ENCODE measurements at places on chromosomes 3 and 15.

GRCh38 chr15:50318697-50319096 is 36.3 kb downstream of the GABPB1 start:
- no peak for DNase-seq

- no peak for DNase-seq
These were observed 28.4 kb upstream of the ADAMTS9 start for GRCh38 chr3:64716110-64716710.

DNA sequence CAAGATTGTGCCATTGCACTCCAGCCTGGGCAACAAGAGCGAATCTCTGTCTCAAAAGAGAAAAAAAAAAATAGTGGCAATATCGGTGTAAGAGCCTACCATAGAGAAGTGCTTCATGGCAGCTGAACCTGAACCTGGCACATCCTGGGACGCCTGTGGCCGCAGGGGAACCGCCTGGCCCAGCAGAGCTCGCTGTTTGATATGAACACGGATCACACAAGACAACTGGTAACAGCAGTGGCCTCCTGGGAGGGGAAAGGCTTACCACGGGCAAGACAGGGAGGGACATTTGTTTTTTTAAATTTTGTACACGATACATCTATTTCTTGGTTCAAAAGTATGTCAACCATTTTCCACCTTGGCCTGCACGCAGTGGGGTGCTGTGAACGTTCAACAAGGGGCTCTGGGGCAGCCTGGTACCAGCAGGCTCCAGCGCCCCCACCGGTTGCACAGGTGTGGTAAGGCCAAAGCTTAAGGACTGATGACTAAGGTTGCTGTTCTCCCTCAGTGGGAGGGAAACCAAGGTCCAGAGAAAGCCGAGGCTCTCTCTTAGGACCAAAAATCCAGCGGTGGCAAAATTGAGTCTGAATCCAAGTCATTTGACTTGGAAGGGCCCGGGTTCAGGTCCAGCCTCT is 21.7 kb upstream of the EPHB3 start:
- DNase-seq = no peak

GRCh38 chr3:78830470-78830869 is 937.3 kb downstream of the ROBO1 start:
- DNase-seq = no peak

- no peak for DNase-seq
These were observed 137.2 kb upstream of the ICE2 start for GRCh38 chr15:60616147-60616546.

GRCh38 chr15:60464836-60465630 is 13.9 kb downstream of the ICE2 start:
- DNase-seq = no peak

DNA sequence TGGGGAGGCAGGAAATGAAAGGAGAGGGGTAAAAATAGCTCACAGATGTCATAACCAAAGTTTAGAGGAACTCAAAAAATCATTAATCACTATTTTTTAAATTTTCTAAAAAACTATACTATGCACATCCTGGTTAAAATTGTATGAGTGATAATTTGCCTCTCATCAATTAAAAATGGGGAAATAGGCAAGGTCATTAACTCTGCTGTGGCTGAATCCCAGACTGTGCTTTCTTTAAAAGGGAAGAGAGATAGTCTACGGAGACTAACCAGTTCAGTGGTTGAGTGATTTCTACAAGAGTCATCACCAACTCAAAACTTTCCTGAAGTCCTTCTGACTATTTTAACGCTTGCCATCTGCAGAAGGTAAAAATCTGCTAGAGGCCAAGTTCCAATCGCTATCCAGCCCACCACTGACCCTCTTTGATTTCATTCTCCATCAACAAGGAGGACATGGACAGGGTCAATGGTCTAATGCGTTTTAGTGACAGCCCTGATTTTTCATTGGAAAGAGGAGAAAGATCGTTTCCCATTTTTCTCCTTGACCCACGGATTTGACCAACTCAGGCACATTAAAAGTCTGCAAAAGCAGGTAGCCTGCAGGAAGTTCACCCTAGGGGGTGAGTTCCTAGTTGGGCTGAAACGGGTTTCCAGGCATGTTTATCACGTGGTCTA is 850 bp downstream of the SUCLG2 start:
- no peak for DNase-seq

- no peak for DNase-seq
These were observed 22.1 kb downstream of the KLHL25 start for GRCh38 chr15:85772668-85773067.

DNA sequence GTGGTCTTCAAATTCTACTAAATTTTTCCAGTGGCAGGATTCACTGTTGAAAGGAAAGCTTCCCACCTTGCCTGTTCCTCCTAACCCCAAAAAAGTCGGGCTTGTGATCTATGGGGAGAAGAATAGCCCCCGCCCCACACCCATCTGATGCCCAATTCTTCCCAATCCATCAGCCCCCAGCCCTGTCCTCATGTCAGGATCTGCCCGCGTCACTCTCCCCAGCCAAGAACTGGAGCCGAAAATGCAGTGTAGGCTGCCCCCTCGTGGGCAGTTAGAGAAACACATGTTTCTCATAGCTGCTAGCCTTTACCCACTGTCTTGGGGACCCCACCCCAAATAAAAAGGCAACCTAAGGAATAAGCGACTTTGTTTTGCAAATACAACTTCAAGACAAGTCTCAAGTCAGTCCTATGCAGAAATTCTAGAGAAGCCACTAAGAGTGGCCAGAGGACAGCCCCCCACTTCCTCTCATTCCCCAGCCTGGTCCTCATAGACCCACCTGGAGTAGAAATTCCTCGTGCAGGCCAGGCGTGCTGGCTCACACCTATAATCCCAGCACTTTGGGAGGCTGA is 13.0 kb upstream of the CSK start:
- peak; percentile 81 for DNase-seq

GRCh38 chr3:135440233-135440632 is 525.3 kb upstream of the PPP2R3A start:
- DNase-seq = no peak

- no peak for DNase-seq
These were observed 43.0 kb upstream of the TLE3 start for GRCh38 chr15:70140543-70141375.

GRCh38 chr3:98901119-98901391 is 440 bp downstream of the DCBLD2 start:
- peak; percentile 80 for DNase-seq

DNA sequence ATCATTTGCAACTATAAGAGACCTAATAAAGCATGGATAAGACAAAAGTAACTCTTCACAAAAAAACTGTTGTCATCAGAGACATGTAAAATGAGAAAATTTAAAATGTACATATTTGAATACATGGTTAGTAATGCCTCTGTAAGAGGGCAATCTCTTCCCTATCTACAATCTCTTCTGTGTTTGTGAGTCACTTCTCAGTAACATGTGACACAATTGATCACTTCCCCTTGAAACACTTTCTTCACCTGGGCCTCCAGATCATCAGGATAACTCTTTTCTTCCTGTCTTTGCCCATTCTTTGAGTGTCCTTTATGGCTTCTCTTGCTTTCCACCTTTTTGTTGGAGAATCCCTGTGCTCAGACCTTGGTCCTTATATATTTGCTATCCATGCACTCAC is 50.4 kb downstream of the TFDP2 start:
- no peak for DNase-seq

DNA sequence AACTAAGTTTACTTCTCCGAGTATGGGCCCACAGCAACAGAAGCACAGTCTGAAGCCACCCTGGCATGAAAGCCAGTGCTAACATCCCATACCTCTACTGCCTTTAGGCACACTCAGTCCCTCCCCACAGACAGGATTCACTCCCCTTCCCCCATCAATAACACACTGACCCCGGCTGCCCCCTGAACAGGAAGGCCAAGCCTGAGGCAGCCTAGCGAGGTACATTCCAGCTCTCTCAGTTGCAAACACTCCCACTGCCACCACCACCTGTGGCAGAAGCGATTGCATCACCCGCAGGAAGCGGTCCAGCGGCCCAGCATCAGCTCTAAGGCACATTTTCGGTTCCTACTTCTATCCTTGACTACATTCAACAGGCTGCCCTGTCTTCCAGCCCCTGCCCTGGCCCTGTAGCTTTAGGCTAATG is 7.0 kb upstream of the BMF start:
- DNase-seq = no peak

GRCh38 chr3:37944391-37944842 is 46.2 kb upstream of the VILL start:
- DNase-seq = no peak

DNA sequence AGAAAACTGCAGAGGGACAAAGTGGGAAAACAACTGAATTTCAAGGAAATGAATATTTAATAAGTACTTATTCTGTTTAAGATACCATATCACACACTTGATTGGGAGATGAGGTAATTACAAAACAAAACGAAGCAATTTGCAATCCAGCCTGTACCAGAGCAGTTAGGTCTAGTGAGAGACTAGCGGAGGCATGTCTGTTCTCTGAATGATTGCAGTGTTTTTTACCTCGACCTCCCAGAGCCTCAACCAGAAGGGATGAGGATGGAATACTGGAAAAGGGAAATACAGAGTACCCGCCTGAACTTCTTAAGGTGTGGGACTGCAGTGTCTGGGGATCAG is 59.5 kb downstream of the PIK3CB start:
- no peak for DNase-seq

DNA sequence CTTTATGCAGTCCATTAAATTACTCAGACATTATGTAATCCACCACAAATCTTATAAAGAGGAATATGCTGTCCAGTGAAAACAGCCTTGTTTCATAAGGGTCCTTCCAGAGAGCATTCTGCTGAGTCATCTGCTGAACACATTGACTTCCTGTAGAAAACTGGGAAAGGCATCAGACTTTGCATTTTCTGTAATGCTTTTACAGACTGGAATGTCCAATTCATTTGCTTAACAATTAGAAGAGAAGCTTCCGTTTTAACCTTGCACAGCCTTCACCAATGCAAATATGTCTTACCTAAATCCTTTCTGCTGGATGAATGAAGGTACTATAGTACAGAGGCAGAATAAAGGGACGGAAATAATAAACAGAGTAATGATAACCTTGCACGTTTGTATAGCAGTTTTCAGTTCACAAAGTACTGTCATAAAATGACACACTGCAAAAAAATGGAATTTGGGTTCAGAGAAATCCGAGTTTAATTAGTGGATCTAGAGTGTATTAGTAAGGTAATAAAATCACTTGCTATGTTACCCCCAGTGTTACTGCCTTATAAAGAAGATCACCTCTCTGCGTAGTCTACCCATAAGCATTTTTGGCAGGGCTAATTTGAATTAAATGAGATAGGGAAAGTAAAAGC is 301.5 kb downstream of the PYDC2 start:
- peak; percentile 31 for DNase-seq

- DNase-seq = no peak
These were observed 48.1 kb downstream of the STAC start for GRCh38 chr3:36428445-36428844.

DNA sequence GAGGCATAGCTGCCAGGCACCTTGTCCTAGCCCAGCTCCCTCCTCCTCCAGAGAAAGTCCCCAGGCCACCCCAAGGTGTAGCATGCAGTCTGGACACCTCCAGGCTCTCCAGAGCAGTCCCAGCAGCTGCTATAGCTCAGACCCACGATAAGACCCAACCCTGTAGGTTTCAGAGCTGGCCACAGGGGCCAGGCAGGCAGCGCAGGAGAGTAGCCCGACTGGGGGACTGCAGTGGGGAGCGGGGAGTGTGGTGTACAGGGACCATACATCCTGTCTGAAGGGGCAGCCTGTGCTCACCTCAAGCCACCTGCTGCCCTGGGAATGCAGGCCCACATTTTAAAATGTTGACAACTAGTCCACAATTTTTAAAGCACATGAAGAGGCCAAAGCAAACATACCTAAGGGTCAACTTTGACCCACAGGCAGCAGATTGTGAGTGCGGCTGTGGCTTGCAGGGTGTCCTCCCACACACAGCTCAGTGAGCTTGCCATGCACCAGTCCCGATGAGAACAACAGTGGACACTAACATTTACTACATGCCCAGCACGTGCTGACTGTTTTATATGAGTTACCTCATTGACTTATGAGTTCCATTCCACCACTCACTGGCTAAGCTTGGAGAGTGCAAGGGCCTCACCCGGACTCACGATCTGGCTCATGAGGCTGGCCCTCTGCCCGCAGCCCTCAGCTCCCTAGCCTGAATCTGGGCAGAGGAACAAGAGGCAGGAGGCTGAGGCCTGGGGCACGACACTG is 81.4 kb downstream of the DNAJB8 start:
- DNase-seq = no peak

DNA sequence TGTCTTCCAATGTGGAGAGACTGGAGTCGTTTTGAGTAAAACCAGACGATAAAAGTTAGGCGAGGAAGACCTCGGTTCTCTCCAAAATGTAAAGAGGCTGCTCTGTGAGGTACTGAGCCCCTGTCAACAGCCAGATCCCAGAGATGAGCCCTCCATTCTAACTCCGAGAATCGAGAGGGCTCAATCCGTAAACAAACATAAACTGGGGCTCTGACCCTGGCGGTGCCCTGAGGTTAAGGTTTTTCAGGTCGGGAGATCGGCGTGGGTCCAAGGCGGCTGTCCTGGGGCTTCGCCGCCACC is 417 bp downstream of the TBCCD1 start:
- DNase-seq = peak; percentile 49

- DNase-seq = peak; percentile 58
These were observed 1.1 kb downstream of the STAC start for GRCh38 chr3:36381311-36381956.

DNA sequence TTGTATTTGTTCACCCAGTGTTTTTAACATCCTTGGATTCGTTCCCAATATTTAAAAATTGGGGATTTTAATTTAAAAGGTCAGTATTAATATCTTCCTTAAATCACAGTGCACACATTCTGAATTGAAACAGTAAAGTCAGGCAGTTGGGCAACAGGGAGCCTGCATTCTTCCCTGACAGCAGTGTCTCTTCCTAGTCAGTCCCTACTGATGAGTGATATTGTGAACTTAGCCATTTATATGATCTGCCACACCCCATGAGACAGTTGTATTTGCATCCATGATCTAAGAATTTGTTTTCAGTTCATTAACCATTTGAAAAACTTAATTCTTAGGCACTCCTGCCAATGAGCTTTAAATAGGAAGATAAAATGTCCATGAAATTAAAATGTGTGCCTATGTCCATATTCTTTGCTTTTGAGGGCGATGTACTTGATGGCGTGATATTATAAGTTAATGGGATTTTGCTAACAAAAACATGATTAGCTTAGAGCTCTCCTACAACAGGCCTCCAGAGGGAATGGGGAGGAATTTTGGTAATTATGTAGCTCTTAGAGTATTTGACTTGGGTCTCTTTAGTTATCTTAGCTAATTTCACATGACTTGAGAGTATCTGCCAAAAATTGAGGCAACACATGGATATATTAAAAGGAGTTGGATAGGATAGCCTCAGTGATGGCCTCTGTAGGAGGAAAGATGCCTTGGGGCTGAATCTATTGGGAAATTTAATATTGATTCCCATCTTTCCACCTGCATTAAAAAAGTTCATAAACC is 219.3 kb downstream of the PTPRG start:
- DNase-seq = no peak

GRCh38 chr3:125050488-125051090 is 5.2 kb downstream of the HEG1 start:
- no peak for DNase-seq

DNA sequence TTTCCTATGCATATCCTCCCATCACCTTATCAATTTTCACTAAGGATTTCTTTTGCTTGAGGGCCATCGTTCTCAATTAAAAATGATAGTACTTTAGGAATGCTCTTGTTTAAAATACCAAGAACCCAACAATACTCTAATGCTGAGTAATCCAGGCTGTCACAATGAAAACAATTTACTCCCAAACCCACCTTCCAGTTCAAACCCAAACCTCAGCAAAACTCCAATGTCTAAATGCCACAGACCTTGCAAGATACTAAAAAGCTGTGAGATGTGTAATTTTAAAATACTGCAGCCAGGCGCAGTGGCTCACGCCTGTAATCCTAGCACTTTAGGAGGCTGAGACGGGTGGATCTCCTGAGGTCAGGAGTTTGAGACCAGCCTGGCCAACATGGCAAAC is 889.8 kb downstream of the ROBO1 start:
- DNase-seq = no peak

Data from neural progenitor cell (in vitro differentiated cells).